ENCODE measurements at places on chromosomes 5 and 9.
A peak's percentile ranks its signal among the peaks of the same experiment; 100 is the strongest.

GRCh38 chr5:150045549-150045948 is 40.8 kb downstream of the CSF1R start:
- no peak for DNase-seq

- no peak for DNase-seq
Measured at GRCh38 chr9:84513473-84513872, 156.1 kb upstream of the NTRK2 start.

- DNase-seq: no peak
Measured at GRCh38 chr5:40603378-40603777, 76.3 kb upstream of the PTGER4 start.

GRCh38 chr9:91882627-91883026 is 67.4 kb downstream of the ROR2 start:
- DNase-seq: no peak

- no peak for DNase-seq
Measured at GRCh38 chr5:120509053-120509452, 45.0 kb downstream of the PRR16 start.

- peak; percentile 90 for DNase-seq
Measured at GRCh38 chr9:2271426-2271825, 256.3 kb downstream of the SMARCA2 start.

DNA sequence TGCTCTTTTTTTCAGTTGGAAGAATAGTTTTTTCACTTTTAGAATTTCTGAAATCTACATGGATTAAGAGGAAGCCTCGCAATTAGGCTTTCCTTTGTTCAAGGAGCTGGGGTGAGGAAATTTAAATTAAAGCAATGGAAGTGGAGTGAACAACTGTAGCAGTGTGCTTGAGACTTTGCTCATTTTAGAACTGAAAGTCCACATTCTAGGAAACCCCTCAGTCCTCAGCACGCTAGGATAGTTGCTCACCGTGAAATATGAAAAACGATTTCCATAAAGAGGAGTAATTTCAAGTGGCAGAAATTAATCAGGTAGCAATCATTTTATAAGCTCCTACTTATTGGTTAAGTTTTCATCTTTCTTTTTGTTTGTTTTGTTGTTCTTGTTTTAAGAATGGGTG is 243.0 kb upstream of the ITGA1 start:
- no peak for DNase-seq

- no peak for DNase-seq
Measured at GRCh38 chr5:141319202-141319601, 1.4 kb downstream of the TAF7 start.

GRCh38 chr5:79745255-79745654 is 55.6 kb downstream of the CMYA5 start:
- DNase-seq: no peak

- DNase-seq: no peak
Measured at GRCh38 chr5:32842813-32843530, 131.9 kb downstream of the NPR3 start.

DNA sequence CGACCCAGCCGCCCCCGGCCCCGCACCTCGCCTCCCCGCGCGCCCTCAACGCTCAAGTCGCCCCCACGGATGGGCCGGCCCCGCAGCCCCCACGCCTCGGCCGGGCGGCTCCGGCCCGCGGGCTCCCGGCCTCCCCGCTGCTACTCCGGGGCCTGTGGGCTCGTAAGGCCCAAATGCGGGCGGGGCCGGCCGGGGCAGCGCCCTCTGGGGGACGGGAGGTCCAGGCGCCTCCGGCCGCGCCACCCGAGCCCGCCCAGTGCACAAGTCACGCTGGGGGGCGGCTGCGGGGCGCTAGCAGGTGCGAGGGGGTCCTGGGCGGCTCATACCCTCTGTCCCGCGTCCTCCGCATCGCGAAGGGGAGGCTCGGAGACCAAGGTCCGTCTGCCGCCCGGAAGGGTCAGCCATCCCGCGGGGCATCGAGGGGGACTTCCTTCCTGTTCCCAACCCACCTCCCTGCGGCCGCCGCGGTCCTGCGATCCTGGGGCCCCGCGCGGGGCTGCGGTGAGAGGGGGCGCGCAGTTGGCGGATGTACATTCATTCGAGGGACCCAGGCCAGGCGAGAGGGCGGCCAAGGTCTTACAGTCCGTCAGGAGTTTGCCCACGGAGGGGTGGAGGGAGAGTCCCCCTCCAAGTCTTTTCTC is at the start of gene CIZ1:
TSS of gene CIZ1 (minus strand) at position 167 of the 641 bp plus-strand sequence. CDS start 715 bp downstream, outside the sequence.
- peak; percentile 77 for DNase-seq

DNA sequence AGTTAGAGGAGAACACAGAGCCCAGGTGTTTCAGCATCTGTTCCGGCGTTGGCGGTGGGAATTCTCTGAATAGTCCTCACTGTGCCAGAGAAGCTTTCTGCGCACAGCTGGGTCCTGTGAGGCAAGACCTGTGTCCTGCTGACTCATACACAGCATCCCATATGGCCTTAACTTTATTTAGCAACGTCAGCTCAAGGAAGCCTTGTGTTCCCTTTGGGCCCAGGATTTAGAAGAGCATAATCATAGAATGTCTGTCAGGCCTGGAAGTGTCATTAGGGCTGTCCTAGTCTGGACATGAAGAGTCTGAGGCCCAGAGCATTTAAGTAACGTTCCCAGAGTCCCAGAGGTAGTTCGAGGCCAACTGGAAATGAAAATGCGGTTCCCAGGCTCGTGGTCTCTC is 188.6 kb upstream of the DMRT1 start:
- DNase-seq: no peak

DNA sequence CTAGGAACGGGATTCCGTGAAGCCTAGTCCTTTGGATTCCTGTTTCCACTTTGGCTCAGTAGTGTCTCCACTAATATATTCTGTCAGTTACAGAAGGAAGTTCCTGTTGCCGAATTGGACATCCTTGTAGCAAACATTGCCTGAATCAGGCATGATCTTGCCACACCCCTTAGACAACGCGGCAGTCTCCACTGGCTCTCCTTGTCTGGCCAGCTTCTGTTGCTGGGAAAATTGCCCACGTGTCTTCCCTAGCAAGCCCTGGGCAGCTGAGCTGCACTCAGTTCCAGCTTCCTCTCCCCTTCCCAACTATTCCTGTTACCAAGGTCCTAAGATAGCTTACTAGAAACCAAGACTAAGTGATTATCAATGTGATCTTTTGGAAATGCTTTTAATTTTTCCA is 316.6 kb upstream of the RIOK2 start:
- no peak for DNase-seq

DNA sequence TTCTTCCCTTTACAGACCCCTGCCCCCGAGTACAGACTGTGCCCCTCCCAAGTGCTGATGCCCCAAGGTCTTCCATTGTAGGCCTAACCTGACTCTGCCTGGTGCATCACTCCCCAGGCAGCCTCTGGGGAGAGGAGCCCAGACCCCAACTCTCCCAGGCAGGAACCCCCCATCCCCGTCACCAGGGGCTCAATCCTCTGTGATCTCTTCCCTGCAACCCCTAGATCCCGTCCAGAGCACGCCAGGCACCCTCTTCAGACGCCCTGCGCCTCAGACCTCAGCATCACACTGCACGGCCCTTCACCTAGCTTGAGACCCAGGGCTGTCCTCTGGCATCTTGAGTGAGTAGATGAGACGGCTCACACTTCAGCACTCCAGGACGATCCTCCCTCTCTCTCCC is 6.4 kb upstream of the EGR1 start:
- no peak for DNase-seq

DNA sequence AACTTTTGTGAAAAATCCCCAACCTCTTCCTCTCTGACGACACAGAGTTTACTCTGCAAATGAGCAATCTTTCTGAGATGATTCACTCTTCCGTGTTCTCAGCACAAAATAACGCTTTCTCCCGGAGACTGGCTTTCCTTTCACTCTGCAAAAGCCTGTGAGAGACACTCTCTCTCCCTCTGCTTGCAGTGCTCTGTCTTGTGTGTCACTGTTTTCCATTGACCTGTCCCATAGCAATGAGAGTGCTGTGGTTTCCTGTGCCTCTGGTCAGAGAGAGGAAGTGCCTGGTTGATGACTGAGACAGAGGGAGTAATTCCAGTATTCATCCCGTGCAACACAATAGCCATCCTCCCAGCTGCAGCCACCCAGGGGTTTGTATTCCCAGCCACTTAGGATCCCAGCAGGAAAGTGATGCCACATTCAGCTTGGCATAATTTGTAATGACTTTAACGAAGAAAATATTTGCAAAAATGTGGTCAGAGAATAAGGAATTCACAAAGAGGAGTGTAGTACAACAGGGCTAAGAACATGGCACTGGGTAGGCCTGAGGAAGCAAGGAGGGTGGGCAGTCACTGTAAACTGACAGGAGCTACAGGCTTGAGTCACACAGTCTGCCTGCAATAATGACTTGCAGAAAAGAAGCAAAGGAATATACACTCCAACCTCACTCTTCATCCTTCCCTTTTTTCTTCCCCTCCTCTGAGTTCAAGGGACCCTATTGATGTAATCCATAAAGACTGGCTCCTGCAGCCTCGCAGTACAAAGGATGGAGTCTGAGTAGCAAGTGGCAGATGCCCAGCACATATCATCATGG is 463.5 kb upstream of the RGMB start:
- no peak for DNase-seq

GRCh38 chr9:108180541-108180940 is 675.2 kb downstream of the ACTL7B start:
- no peak for DNase-seq

DNA sequence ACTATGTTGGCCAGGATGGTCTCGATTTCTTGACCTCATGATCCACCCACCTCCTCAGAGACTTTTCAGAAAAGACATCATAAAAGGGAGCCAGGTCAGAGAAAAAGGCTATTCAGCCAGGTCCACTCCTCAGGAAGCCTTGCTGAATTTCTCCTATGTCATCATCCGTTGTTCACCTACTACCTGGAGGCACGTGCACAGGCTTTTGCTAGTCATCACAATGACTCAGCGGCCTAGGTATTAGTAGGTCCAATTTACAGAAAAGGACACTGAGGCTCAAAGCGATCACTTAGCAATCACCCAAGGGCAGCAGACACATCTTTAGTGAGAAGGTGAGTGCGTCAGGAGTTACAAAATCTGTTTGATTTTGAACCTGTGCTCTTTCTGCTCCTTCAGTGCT is 72.3 kb upstream of the RAD23B start:
- no peak for DNase-seq

DNA sequence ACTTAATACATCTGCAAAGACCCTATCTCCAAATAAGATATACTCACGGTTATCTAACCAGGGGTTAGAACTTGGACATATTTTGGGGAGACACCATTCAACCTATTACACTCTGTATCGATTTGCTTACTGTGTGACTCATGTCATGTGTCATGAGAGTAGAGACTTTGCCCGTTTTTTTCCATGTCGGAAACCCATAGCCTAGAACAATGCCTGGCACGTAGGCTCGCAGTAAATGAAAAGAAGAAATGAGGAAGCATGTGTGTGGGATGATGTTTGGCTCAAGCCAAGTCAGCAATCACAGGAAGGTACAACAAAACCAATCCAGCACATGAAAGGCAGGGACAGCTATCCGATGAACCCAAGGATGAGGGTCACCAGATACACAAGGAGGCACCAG is 94.6 kb upstream of the DNAH5 start:
- DNase-seq: no peak
